ENCODE measurements at places on chromosomes 16 and 17.

GRCh38 chr17:1487939-1488825 is 4.3 kb downstream of the MYO1C start:
- DNase-seq = peak; percentile 44

- DNase-seq = no peak
Measured at GRCh38 chr16:81498351-81498750, 53.7 kb downstream of the CMIP start.

GRCh38 chr17:49729069-49729468 is 21.3 kb upstream of the SLC35B1 start:
- DNase-seq = no peak

- DNase-seq = no peak
Measured at GRCh38 chr16:65469116-65469515, 347.3 kb upstream of the CDH11 start.

DNA sequence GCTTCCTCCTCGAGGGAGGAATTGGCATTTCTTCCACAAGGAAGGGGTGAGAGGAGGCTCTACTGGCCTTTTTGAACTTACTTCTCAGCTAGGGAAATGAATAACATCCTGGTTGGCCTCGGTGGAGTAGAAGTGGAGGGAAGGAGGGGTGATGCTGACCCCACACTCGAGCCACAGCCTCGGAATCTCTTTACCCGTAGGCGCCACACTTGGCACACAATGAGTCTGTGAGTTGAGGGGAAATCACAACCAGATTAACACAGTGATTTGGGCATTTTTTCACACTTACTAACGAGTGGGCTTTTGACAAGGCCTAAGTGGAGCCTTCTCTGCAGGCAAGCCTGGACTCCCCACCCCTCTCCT is 47.3 kb upstream of the TBX2 start:
- DNase-seq = no peak

DNA sequence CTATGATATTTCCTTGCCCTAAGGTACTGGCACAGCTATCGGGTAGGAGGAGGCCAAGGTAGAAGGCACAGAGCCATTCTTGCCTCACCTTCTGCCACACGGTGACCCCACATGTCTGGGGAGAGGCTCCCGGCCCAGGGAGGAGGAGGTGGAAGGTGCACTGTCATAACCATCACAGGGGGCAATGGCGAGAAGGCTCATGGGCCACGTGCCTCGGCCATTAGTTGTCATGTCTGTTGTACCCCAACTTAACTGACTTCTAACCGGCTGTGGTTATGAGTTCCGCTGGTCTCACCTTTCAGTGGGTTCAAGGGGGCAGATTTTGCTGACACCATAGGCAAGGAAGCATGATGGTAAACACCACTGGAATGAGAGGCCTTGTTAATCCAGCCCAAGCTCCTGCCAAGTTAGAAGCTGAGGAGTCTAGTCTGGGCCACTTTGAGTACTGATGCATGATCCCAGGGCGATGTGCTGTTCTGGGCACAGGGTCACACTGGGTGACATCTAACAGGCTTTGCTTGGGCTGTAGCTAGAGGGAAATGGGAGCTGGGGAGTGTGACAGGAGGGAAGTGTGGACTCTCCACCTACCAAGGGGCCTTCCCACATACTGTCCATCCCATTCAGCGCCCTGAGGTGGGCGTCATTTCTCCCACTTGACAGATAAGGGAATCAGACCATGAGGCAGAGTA is 39.6 kb downstream of the HLF start:
- no peak for DNase-seq

Data from stimulated activated CD8-positive, alpha-beta memory T cell treated with anti-CD3 and anti-CD28 coated beads, Interleukin-7, amount 100 ng/mL, for 24 hours (primary cell).